ENCODE measurements at places on chromosomes 13 and 19.
A peak's percentile ranks its signal among the peaks of the same experiment; 100 is the strongest.

- peak; percentile 86 for DNase-seq
Observed at GRCh38 chr13:65926750-65927171, 1303.4 kb downstream of the PCDH9 start.

GRCh38 chr19:49004964-49005614 is 11.4 kb downstream of the RUVBL2 start:
- DNase-seq = no peak

GRCh38 chr19:56111601-56112312 is 9.3 kb downstream of the ZNF787 start:
- DNase-seq = no peak

- DNase-seq = no peak
Observed at GRCh38 chr19:32880622-32881021, 11.1 kb upstream of the SLC7A9 start.

DNA sequence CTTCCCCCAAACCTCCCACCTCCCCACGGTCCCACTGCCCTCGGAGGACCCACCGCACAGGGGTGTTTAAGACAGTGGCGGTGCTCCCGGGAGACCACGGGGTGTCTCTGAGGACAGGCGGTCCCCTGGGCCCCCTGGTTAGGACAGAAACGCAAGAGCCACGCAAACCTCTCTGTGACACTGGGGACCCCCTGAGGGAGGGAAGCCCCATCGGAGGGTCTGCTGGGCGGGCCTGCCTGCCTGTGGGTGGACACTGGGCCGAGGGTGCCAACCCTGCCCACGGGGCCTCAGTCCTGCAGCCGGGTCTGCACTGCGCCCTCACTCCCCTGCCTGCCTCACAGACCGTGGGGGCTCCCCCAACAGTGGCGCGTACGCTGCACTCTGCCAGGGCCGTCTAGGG is 17.5 kb downstream of the MCF2L start:
- DNase-seq = no peak

GRCh38 chr19:1318678-1319471 is 33.2 kb downstream of the EFNA2 start:
- peak; percentile 17 for DNase-seq

GRCh38 chr19:46254776-46255175 is 25.2 kb downstream of the IGFL1 start:
- DNase-seq = no peak

DNA sequence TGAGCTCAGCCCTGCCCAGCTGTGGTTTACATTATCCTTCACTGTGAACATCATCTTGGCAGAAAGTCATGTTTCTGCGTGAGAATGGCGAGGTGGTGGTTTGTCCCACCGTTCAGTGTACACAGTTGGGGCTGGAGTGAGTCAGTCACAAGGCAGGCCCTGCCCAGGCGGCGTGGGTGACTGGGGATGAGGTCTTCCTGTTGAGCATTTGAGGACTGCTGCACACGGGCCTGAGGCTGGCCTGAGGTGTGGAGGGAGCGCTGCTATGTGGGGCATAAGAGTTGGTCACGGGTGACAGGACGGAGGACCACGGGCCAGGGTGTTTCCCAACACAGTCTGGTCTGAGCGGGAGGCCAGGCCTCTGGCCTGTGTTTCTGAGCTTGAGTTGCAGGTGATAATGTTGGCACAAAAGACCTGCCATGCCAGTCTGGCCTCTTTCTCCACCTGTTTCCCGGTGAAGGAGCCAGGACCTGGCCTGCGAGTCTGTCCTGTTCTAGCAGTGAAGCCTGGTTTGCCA is 13.4 kb upstream of the C19orf33 start:
- DNase-seq = no peak

- DNase-seq = peak; percentile 95
Observed at GRCh38 chr13:91216928-91217700, 130.4 kb upstream of the MIR17HG start.

- DNase-seq = no peak
Observed at GRCh38 chr13:99191900-99192399, 8.7 kb upstream of the UBAC2 start.

DNA sequence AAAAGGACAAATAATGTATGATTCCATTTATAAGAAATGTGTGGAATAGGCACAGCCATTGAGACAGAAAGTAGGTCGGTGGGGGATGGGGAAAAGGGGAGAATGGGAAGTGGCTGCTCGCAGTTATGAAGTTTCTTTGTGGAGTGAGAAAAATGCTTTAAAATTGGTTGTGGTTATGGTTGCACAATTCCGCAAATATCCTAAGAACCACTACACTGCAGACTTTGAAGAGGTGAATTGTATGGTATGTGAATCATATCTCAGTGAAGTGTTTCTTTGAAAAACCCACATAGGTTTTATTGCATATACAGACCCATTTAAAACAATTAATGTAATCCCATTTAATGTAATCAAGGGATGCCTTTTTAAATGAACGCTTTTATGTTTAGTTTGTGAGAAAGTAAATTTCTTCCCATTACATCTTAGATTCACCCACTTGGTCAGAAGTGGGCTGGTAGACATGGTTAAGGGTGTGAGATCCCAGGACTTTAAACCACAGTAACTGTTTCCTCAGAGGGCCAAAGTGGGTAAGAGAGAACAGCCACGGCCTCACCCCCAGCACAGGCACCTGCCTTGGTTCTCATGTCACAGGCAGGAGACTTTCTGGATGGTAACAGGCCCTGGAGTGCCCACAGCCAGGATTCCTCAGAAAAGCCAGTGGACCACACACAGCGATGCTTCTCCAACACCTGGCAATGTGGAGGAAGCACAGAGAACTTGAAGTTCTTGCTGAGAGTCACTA is 119.3 kb upstream of the GJB6 start:
- no peak for DNase-seq

GRCh38 chr19:5908773-5909442 is 4.2 kb downstream of the VMAC start:
- DNase-seq = peak; percentile 64

DNA sequence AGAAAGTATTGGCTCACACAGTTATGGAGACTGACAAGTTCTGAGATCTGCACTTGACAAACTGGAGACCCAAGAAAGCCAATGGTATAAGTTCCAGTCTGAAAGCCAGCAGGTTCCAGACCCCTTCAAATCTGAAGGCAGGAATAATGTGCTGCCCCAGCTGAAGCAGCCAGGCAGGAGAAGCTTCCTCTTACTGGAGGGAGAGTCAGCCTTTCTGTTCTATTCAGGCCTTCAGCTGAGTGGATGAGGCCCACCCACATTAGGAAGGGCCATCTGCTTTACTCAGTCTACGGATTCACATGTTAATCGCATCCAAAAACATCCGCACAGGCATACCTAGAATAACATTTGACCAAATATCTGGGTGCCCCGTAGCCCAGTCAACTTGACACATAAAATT is 8.2 kb upstream of the VWA8 start:
- DNase-seq = no peak

DNA sequence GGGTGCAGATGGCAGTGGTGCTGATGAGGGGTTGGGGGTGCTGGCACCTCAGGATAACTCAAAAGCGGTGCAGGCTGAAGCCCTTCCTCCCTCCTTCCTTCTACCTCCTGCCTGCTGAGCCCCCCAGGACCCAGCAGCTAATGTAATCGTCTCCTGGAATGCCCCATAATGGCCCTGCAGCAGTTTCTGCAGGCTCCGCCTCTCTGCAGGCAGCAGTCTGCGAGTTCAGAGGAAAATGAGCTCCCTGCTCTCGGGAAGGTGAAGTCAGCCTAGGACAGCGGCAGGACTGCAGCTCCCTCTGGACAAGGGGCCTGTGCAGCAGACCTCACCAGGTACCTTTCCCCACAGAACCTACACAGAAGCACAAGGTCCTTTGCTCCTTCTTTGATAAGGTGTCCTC is 130.9 kb downstream of the ZDHHC20 start:
- DNase-seq = peak; percentile 31

GRCh38 chr13:22801402-22802003 is 379.3 kb upstream of the SGCG start:
- DNase-seq = no peak

- DNase-seq = peak; percentile 62
Observed at GRCh38 chr13:33743438-33744368, 74.2 kb upstream of the RFC3 start.

GRCh38 chr13:36090592-36090991 is 40.6 kb downstream of the DCLK1 start:
- no peak for DNase-seq

GRCh38 chr13:102628559-102628958 is 31.8 kb downstream of the TPP2 start:
- no peak for DNase-seq

DNA sequence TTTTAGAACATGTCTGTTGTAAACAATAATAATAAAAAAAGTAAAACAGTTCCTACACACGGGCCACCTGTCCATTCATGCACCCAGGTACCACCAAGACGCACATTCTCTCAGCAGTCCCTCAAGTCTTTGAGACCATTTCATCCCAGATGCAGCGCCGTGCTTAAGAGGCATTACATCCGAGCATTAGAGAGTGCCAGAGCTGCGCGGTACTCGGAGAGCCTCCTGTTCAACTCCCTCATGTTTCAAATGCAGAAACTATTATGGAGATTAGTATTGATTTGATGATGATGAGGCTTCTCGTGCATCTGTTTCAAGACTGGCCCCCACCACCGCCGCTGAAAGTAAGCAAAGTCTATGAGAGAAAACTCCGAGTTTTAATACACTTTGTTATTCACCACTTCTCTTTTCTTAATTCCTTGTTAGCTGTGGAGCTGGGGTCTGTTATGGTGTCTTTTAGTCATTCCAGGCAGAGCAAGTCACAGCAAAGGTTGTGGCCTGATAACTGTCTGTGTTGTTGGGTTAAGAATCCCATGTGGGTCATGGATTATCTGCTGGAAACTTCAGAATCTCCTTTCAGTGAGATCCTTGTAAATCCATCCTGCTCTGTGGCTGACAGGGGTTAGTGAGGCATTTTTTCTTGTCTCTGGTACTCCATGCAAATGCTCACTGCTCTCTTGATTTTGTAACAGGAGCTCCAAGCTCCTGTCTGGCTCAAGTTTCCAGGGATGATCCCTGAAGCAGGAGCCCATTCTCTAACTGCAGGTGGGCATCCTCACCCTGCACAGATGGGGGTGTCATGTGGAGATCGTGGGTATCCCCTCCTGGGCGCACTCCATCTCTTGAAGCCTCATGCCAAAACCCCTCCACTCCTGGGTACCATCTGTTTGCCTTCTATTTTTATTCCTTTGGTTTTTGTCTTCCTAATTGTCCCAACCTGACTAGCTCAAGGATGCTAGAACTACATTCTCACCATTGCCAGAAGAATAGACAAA is 74.9 kb upstream of the MTIF3 start:
- DNase-seq = no peak

DNA sequence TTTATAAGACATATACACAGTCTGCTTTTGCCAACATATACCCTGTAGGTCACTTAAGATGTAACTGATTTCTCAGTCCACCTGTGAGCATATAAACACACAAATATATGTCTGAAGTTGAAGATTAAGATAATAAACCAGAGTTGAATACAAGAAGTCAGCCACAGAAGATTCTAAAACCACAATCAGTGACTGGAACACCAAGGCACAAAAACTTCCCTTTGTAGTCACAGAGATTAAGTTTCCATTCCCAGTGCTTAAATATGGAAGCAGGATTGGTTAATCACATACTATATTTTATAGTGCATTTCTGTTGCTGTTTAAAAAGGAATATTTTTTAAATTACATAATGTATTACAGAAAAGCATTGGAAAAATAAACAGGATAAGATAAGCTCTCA is 39.9 kb downstream of the MTMR6 start:
- DNase-seq = no peak

- DNase-seq = peak; percentile 75
Observed at GRCh38 chr13:110560601-110561343, 750 bp downstream of the RAB20 start.

GRCh38 chr13:113184568-113185440 is 23.7 kb downstream of the PCID2 start:
- no peak for DNase-seq

- no peak for DNase-seq
Observed at GRCh38 chr19:47613165-47614020, 4.5 kb downstream of the BICRA start.

DNA sequence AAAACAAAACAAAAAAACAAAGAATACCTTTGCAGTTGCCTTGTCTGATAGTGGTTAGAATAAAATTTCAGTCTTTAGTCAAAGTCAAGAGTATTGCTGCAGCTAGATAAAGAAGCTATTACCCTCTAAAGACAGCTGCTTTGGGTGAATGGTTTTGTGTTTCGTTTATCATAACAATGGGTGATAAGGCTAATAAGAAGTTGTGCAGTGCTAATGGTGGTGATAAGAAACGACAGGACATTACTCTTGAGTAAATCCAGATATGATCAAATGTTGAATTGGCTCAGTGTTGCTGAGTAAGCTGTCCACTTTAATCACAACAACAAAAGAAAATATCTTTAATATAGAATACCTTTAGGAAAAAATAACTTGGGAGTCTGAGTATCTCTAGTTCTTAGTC is 1825.3 kb downstream of the SLITRK5 start:
- DNase-seq = peak; percentile 5

DNA sequence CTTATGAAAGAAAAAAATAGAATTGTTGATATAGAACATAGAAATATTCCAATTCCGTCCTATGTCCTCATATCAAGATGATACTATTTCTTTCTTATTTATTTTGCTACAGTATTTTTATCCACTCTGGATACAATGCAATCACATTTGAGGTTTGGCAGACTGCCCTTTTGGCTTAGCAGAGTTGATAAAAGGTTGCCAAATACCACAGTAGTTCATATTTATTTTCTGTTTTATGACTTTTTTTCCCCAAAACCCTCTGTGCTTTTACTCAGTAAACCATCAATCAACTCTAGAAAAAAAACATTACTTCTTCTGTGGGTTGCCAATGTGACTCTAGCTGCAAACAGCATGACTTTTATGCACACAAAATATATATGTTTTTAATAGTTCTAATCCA is 424.5 kb downstream of the PCDH9 start:
- DNase-seq = no peak

DNA sequence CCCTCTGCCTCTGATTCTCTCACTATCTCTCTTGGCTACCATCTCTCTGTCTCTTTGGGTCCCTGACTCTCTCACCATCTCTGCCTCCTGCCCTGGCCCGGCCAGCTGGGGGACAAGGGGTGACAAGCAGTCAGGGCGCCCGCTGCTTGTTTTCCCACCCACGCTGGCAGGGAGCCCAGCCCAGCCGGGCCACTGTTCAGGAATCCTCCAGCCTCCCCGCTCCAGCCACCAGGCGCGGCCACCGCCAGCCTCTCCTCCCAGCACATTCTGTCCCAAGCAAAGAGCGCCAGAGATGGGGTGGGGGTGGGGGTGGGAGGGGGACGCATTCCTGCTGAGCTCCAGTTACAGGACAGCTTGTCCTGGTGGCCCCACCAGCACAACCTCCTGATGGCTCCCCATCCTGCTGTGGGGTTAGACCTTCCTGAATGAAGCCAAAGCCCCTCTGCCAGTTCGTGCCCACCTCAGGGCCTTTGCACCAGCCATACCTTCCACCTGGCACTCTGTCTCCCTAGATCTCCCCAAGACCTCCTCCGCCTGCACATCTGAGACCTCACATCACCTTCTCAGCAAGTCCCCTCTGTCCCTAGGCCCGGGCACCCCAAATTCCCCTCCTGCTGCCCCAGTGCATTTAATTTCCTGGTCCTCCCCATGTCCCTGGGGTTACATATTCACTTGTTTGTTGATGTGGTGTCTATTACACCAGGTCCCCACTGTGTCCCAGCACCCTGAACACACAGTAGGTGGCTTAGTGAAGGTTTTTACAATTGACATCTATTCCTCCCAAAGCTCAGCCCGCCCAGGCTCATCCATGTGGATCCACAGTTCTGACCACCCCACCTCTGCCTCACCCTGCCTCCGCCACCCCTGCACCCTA is 12.5 kb downstream of the ARRDC2 start:
- no peak for DNase-seq

- no peak for DNase-seq
Observed at GRCh38 chr19:46218160-46218559, 11.4 kb upstream of the IGFL1 start.

GRCh38 chr19:41934849-41935374 is 6.7 kb upstream of the ERFL start:
- peak; percentile 76 for DNase-seq

Data from NCI-H146 (cell line).